ENCODE measurements at places on chromosomes 1 and 21.
A peak's percentile ranks its signal among the peaks of the same experiment; 100 is the strongest.

DNA sequence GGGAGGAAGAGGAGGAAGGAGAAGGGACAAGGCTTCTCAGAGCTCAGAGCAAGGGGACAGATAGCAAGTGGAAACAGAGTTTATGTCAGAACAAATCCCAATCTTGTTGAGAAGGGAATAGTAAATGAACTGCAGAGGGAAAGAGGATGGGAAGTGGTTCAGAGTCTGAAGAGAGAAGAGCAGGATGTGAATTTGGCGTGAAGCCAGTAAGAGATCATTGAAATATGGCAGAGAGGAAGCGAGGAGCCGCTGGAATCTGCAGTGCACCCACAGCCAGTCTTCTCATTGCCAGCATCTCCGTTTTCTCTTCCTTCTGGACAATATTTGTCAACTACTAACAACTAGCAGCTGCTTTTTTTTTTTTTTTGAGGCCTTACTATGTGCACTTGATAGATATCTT is 19.1 kb downstream of the OLFML3 start:
- DNase-seq = no peak

- no peak for DNase-seq
Measured at GRCh38 chr1:230824551-230824918, 43.8 kb downstream of the C1orf198 start.

- no peak for DNase-seq
Measured at GRCh38 chr1:63643926-63644325, 50.7 kb downstream of the PGM1 start.

DNA sequence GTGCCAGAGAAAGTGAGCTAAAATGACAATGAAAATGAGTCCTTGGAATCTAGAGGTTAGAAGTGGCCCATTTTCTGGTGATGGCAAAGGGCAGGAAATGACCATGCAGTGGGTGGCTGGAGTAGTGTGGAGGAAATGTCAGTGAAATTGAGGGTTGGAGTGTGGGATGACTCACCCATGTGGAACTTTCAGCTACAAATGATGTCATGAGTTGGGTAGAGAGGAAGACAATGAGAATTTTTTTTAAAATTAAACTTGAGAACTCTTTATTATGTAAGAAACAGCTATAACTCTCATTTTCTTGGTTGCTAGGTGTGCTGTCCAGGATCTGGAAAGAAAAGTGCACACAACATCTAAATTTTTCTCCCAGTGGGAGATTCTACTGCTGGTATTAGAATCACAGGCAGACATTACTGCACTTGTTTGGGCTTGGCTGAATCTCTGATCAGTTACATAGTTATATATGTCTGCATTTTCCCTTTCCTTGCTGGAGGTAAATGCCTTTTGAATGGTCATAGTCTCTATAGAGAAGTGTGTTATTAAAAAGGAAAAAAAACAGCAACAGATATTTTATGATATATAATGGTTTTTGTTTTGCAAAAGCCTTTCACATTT is 56.8 kb upstream of the GNG12 start:
- peak; percentile 79 for DNase-seq

- DNase-seq = no peak
Measured at GRCh38 chr1:199898654-199899053, 128.9 kb upstream of the NR5A2 start.

DNA sequence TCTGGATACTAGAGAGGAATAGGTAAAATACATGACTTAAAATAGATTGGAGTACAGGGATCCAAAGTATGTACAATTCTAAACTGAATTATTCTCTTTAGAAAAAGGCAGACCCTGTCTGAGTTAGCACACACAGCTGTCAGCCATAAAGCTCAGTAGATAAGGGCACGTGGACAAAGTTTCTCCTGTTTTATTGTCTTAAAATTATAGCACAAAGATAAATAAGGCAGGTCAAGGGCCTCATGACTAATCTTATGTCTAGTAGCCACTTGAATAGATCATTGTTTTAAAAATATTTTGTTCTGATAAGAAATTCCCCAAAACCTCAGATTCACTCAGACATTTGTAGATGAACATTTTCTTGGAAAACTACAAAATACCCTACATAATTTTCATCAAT is 205.2 kb downstream of the ZP4 start:
- no peak for DNase-seq
